Esophagus muscularis mucosa (tissue), 4 donors: ENCODE measurements at places on chromosomes 5 and 9. TPM values are rescaled to one million over a fixed set of nuclear protein-coding genes. Genes with fewer than 3 reads are reported as not detected.

The IRX2 gene
- total RNA-seq, result 0.26 TPM

The CTXN3 gene
- total RNA-seq, result not detected

The BRD3 gene
- 31.6 TPM for total RNA-seq

- H3K36me3 ChIP-seq, result no peaks in the 10 kb centered on the region
- H3K27me3 ChIP-seq, result no peaks in the 10 kb centered on the region
- DNase-seq, result no peak
- H3K27ac ChIP-seq, result no peak overlapping the region
- H3K4me3 ChIP-seq, result no peak overlapping the region
- H3K4me1 ChIP-seq, result peaks cover 34% of the 10 kb centered on the region
These were observed 14.6 kb downstream of the SPATA9 start for GRCh38 chr5:95668216-95668615.

DNA sequence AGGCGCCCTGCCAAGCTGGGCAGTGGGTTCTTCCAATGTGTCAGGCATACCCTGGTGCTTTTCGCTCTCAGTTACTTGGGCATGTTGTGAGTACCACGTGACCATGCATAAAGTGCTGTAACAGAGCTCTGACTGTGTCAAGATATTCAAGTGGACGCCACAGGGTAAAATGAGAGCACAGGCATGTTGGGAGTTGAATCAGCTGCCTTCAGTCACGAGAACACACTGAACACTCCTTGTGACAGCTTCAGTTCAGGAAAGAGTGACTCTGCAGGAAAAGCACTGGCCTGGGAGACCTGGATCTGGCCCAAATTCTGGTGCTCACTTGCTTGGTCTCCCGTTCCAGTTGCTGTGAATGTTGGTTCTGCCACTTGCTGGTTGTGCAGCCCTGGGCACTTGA lies 5.1 kb downstream of the MLANA start:
- H3K27ac ChIP-seq, result no peak overlapping the region
- DNase-seq, result peak; percentile 75
- H3K4me3 ChIP-seq, result no peak overlapping the region
- no peaks in the 10 kb centered on the region for H3K4me1 ChIP-seq
- peaks cover 28% of the 10 kb centered on the region for H3K36me3 ChIP-seq

DNA sequence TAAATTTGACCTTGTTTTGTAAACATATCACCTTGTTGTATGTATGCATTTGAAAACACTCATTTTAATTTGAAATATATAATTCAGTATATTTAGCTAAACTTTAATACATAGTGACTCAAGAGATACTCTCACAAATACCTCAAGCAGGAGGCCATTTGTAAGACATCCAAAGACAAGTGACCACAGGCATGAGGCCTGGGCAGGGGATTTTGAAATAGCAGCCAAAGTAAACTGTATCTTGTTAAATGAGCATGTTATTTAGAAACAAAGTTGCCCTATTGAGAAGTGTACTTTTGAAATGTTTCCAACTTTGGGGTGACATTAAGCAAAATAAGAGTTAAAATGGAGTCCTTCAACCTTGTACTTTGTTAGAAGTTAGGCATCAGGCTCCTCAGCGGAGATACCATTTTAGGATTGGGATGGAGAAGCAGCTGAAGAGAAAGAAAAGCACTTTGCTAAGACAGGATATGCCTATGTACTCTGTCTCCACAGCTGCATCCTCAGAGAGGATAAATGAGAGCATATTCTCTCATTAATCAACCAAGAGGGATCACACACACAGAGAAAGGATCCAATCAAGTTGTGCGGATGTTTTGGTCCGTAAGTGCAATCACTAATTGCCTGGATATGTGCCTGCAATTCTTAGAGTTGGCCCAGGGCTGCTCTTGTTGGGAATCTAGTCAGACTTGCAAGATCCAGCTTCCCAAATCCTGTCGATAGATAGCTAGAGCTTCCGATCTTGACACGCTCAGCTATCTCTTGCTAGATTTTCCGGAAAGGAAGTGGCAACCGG lies 157.5 kb upstream of the HAPLN1 start:
- DNase-seq, result no peak
- H3K27ac ChIP-seq, result no peak overlapping the region
- H3K4me3 ChIP-seq, result no peak overlapping the region
- H3K27me3 ChIP-seq, result no peaks in the 10 kb centered on the region
- no peaks in the 10 kb centered on the region for H3K4me1 ChIP-seq

DNA sequence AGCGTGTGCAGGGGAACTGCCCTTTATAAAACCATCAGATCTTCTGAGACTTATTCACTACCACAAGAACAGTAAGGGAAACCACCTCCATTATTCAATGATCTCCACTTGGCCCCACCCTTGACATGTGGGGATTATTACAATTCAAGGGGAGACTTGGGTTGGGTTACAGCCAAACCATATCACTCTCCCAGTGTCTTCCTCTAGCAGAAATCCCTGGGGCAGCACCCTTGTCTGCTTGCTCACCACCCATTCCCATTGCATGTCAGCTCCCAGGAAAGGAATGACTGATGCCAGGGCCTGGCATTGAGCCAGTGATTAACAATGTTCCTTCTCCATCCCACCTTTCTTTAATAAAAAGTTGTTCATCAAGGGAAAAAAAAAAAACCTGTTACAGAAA lies 199.0 kb downstream of the IRX1 start:
- H3K4me1 ChIP-seq, result no peaks in the 10 kb centered on the region
- no peaks in the 10 kb centered on the region for H3K27me3 ChIP-seq
- H3K4me3 ChIP-seq, result no peak overlapping the region
- no peak overlapping the region for H3K27ac ChIP-seq
- no peak for DNase-seq

- no peaks in the 10 kb centered on the region for H3K27me3 ChIP-seq
- peaks cover 56% of the 10 kb centered on the region for H3K36me3 ChIP-seq
- H3K27ac ChIP-seq, result no peak overlapping the region
These were observed 37.4 kb downstream of the CCDC125 start for GRCh38 chr5:69295088-69295754.

GRCh38 chr5:179900711-179901110 lies 7.0 kb downstream of the TBC1D9B start:
- H3K27ac ChIP-seq, result no peak overlapping the region
- H3K36me3 ChIP-seq, result peaks cover 33% of the 10 kb centered on the region
- no peak for DNase-seq
- H3K4me1 ChIP-seq, result no peaks in the 10 kb centered on the region

DNA sequence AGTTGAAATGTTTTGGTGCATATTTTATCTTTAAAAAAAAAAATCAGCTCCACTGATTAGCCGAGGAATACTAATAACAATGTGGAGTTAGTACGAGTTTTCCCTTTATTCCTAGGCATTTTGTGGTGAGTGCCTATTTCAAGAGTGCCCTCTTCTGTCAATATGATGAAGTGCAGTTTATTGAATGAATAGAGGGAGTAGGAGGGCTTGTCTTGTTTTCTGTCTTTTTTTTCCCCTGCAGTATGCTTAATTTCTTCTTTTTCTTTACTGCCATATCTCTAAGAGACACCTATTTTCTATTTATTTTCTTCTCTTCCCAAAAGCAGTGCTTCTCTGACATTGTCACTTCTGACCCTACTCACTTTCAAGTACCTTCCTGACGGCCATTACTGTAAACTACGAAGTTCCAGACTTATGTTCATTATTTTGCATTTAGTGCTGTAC lies 169.6 kb upstream of the PITX1 start:
- no peaks in the 10 kb centered on the region for H3K27me3 ChIP-seq
- no peak overlapping the region for H3K27ac ChIP-seq
- no peaks in the 10 kb centered on the region for H3K36me3 ChIP-seq
